T-helper 2 cell (primary cell): ENCODE measurements at places on chromosomes 7 and 10.

GRCh38 chr10:6365384-6365783, 162.7 kb downstream of the PFKFB3 start:
- DNase-seq: no peak

DNA sequence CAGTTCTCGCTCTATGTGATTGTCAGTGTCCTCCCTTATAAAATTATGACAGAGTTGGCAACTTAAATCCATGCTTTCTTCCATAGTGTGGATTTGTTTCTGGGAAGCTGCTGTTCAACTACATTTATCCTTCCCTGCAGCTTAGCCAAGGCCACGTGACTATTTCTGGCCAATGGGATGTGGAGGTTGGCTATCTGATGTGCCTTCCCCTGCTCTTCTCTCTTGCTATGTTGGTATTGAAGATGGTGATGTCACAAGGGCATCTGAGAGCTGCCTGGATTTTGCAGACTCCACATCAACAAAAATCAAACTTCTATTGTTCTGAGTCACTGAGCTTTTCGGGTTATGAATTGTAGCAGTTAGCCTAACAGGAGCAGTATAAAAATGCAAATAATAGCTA, 164.9 kb upstream of the RHOBTB1 start:
- no peak for DNase-seq

DNA sequence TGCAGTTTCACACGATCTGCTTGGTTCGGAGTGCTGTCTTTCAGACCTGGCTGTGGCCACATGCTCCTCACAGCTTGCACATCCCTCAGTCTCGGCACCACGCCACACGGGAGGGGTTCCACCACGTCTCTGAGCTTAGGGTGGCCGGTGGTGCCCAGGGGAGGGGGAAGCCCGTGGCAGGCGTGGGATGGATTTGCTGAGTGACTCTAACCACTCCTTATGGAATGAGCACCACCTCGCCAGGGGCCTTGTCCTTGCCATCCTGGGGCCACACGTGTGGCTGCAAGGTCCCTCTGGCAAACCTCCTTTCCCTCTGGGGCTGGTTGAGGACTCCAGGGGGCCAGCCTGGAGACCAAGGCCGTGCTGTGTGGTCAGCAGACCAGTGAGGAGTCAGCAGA, 29.1 kb upstream of the FAM20C start:
- no peak for DNase-seq

DNA sequence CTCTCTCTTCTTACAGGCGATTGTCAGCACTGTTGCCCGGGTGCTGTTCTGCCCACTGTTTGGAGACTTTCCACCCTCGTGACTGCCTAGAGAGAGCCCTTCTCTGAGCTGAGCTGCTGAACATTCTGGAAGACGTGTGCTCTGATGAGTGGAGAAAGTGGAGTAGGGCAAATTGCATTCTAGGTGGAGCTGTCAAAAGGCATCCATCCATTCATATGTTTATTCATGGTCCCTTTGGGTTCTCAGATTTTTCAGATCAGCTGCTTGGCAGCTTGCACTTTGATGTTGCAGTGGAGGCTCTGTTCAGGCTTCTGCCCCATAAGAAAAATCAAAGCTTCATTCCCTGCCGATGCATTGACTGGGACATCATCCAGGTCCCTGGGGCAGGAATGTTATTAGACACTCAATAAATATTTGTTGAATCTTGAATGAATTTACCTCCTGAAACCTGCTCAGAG, 120.7 kb upstream of the EEPD1 start:
- no peak for DNase-seq
